ENCODE measurements at places on chromosomes 5 and 9.

DNA sequence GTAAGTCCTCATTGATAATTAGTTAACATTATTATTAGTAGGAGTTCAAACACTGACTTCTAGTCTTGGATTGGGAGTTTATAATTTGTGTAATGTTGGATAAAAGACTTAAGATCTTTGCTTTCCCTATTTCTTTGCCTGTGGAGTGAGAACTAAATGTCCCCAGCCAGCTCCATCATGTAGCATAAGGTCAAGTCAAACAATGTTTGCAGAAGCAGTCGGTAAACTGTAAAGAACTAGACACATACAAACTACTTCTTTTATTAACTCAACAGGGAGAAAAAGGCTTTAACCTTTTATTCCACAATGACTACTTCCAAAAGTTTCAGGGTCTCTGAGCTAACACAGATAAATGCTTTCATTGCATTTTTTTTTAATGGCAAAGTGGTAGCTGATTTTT lies 192.3 kb downstream of the CTNND2 start:
- DNase-seq = no peak

DNA sequence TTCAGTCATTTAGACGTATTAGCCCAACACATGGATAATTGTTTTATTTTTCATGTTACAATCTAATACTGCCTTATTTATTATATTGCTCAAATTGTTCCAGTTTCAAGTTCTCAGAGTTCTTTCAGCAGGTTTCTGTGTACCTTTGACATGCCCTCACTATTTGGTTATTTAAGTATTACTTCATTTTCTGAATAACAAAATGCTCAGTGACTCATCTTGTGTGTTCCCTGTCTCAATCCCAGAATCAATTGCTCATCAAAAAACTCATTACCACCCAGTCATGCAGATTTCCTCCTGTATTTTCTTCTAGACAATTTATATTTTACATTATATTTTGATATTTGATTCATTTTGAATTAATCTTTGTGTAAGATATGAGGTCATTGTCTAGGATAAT lies 562.6 kb downstream of the ANXA1 start:
- no peak for DNase-seq

DNA sequence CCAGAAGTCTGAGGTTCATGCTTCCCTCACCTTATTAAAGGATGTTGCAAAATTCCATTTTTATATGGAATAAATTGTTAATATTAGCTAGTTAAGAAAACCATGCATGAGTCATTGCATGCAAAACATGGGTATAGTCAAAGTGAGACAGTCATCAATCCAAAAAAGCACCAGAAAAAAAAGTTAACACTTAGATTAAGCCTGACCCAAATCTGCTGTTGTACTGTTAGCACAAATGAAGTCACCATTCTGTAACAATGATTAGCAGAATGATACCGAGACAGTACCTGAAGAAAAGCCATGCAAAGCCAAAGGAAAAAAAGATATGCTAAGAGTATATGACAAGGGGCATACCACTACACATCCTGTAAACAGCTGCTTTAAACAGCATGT lies 49.5 kb downstream of the PKD2L2 start:
- DNase-seq = no peak

GRCh38 chr9:136569526-136570148 lies 23.8 kb upstream of the NOTCH1 start:
- DNase-seq = no peak

- no peak for DNase-seq
These were observed 593.8 kb downstream of the CDK5RAP2 start for GRCh38 chr9:119986205-119986604.

Data from activated T-cell treated with anti-CD3 and anti-CD28 coated beads for 48 hours (primary cell).